Stimulated activated CD4-positive, alpha-beta T cell treated with anti-CD3 and anti-CD28 coated beads, Interleukin-2, amount 100 ng/mL, for 4 hours (primary cell): ENCODE measurements at places on chromosomes 7 and 10.

DNA sequence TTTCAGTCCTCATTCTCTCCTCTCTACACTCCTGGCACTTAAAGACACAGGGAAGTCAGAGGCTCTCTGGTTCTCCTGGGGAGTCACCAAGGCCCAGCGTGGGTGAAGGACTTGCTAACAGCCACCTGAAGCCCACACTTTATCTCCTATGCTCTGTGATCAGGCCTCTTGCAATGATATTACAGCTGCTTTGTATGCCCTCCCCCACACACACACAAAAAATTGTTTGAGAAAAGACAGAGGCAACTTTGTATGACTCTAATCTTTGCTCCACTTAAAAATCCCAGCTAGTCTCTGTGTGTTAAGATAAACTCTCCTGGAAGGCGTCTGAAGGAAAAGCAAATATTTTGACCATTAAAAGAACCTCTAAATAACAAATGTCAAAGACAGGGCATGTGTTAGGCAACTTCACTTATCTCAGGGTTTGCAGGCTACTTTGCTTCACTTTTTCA, 507.2 kb downstream of the TNS3 start:
- DNase-seq, result no peak

- no peak for DNase-seq
Observed at GRCh38 chr7:95899919-95900513, 127.7 kb downstream of the DYNC1I1 start.

DNA sequence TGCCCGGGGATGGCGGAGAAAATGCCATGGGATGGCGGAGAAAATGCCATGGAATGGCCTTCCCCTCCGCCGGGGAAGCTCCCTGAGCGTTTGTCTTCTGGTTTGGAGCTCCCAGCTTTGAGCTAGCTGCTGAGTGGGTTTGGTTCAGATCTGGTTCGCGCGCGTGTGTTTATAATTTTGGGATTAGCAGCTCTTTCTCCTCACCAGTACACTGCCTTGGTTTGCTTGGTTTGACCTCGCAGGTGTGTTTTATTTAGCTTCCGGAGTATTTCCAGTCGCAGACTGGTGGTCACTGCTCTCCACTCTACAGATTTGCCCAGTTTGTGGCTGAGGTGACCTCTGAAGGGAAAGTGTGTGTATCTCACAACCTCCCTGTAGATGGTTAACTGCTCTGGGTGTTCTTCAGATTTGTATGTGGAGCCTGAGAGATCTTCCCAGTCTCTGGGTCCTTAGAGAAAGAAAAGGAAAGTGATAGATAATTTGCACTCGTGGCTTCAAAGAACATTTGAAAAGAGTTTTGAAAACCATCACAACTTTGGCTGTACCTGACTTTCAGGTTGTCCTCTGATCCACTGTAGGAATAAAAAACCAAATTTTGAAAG, 597 bp downstream of the ZNF277 start:
- DNase-seq, result no peak

DNA sequence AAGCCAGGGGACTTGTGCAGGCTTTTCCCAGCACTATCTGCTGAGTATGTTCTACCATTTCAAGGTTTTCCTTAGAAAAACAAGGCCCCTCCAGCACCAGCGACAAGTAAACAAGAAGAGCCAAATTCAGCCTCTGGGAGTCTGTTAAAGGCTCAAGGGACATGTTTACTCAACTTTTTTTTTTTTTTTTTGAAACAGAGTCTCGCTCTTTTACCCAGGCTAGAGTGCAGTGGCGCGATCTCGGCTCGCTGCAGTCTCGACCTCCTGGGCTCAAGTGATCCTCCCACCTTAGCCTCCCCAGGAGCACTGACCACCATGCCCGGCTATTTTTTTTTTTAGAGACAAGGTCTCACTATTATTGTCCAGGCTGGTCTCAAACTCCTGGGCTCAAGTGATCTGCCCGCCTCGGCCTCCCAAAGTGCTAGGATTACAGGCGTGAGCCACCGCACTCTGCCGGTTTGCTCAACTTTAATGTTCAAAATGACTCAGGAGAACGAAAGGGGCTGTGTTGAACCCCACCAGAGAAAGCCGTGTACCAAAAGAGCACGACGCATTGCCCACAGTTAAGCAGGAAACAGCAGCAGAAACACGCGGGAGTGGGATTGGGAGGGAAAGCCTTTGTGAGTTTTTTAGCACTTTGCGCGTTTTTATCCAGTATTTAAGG, 772 bp downstream of the PRDX3 start:
- no peak for DNase-seq

- no peak for DNase-seq
Observed at GRCh38 chr7:18706670-18707069, 211.1 kb downstream of the HDAC9 start.

- DNase-seq, result no peak
Observed at GRCh38 chr10:98351831-98352402, 63.1 kb downstream of the PYROXD2 start.

GRCh38 chr10:89525556-89525955, 9.8 kb downstream of the SLC16A12 start:
- no peak for DNase-seq

DNA sequence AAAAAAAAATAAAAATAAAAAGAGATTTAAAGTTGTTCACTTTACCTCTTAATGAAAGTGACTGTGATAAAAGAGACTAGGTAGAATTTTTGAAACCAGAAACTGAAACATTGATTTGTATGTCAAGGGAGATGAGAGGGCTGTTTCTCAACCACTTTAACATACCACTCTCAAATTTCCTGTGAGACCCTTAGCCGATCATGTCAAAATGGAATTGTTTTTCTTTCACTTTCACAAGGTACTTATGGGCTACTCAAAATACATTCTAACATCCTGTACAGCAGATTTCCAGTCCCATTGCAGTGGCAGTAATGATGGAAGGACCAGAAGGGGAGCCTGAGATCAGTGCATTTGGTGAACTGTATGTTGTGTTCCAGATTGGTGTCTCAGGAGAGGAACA, 261.2 kb downstream of the PPP1R3A start:
- no peak for DNase-seq

DNA sequence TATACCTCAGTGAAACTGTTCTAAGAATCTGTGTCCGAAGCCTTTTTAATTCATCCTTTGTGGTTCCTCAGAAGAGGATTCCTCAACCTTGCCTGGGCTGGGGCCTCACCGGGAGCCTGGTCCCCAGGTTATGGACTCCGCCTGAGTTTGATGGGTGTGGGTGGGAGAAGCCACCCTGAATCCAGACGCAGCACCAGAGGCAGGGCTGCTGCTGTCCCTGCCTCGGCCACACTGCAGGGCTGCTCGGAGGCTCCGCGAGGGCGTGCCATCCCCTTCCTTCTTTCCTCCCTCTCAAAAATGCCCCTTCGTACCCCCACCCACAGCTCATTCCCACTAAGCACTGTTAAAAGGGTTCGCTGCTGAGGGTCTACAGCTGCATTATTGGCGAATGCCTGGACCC, 146.3 kb downstream of the ADARB2 start:
- DNase-seq, result no peak

GRCh38 chr7:92925876-92926696, 89.7 kb upstream of the CDK6 start:
- DNase-seq, result no peak

DNA sequence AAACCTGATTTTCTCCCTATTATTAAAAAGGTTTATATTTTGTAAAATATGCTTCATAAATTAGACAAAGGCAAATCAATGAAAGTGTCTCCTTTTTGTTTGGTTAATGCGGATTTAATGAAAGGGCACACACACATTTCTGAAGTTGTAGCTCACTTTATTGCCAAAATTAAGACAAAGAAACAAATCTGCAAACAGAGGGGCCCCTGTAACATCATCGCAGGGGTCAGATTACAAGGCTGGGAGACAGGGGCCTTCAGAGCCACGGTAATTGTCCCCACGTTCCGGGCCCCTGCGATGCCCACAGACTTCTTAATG, 22.4 kb downstream of the FGFBP3 start:
- DNase-seq, result no peak

- DNase-seq, result no peak
Observed at GRCh38 chr7:151757274-151757673, 119.6 kb downstream of the PRKAG2 start.

GRCh38 chr7:55237156-55237893, 127.8 kb upstream of the LANCL2 start:
- DNase-seq, result no peak

DNA sequence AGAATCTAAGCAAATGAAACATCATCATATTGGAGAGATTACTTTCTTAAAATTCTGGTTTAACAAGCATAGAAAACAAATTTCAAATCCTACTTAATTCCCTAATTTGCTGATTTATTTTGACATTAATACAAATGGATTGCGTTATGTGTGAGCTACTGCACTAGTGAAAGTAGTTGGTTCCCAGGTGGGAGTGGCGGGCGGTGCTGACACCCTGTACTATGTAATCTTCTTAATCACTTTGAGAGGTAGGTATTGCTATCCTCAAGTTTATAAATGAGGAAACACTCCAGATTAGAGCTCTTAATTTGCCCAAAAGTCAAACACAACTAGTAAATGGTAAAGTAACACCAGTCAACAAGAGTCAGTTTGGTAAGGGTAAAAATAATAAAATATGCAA, 131.1 kb downstream of the ELAPOR2 start:
- DNase-seq, result no peak

- no peak for DNase-seq
Observed at GRCh38 chr7:43501870-43502269, 81.0 kb upstream of the STK17A start.

DNA sequence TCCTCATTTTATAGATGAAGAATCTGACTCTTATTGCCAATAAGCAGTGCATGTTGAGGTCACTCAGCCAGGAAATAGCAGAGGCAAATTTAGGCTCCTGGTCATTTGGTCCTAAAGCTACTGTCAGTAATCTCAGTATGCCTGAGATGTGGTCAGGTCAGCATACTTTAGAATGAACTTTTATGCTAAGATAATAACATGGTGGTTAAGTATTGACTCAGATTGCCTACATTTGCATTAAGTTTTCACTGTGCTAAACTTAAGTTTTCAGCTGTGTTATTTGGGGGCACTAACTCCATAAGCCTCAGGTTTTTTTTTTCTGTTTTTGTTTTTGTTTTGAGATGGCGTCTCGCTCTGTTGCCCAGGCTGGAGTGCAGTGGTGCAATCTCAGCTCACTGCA, 35.9 kb upstream of the CCSER2 start:
- DNase-seq, result no peak

- DNase-seq, result no peak
Observed at GRCh38 chr10:22931948-22932347, 4.1 kb downstream of the ARMC3 start.

DNA sequence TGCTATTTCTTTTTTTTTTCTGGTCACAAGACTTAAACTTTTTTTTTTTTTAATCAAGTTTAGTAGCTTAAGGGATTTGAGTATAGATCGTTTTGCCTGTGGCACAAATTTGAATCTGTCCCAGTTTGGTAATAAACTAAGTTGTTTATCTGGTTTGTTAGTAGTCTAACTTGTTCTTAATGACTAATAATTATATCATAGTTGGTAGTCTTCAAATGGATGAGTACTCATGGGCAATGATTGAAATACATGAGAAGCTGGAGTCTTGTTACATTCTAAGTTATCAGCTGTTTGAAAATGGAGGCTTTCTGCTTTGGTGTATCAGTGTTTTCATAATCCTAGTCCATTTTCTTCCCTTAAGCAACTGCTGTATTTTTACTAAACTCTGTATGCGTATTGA, 12.3 kb downstream of the BTAF1 start:
- no peak for DNase-seq

- DNase-seq, result no peak
Observed at GRCh38 chr10:114110174-114110972, 63.6 kb downstream of the CCDC186 start.

DNA sequence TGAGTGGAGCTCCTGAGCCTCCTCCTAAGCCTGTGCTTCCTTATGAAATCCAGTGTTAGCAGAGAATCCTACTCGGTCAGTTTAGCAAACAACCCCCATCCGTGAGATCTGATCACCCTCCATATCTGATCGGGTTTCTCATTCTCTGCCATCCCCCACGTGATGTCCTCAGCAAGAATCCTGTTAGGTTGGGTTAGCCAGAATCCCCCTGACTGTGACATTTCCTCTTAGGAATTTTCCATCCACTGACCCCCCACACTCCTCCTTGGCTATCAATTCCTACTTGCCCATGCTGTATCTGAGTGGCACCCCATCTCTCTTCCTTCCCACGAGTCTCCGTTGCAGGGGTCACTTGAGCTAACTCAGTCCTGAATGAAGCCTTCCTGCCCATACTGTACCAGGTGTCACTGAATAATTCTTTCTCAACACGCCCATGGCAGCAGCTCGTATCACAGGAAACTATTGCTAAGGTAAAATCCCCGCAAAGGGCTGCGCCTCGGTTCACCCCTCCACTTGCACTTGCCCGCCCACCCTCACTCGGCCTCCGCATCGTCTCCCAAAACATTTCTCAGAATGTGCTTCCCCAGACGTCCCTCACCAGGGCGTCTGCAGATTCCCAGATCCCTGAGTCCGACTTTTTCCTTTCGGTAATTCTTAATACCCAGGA, 44.1 kb downstream of the MYOF start:
- no peak for DNase-seq

GRCh38 chr7:129108581-129108980, 35.9 kb upstream of the TSPAN33 start:
- DNase-seq, result no peak

- no peak for DNase-seq
Observed at GRCh38 chr7:158228986-158229385, 358.6 kb downstream of the PTPRN2 start.

GRCh38 chr10:55283031-55283430, 482.0 kb upstream of the PCDH15 start:
- DNase-seq, result no peak

GRCh38 chr10:18010050-18010449, 58.3 kb downstream of the SLC39A12 start:
- no peak for DNase-seq

DNA sequence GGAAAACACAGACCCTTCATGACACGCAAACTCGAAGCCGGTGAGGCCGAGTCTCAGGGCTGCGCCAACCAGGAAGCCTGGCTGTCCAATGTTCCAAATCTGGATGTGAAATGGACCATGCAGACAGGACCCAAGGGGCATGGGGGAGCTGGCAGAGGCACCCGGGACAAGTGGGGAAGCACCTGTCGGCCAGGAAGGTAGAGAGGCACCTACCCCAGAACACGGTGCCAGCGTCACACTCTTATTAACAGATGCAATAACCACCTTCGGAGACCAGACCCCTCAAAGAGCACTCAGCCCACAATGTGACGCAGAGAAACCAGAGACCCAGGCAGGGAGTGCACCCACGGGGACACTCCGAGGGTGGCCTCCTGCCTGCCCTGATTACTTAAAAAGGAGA, 88.3 kb upstream of the PDGFA start:
- DNase-seq, result no peak

DNA sequence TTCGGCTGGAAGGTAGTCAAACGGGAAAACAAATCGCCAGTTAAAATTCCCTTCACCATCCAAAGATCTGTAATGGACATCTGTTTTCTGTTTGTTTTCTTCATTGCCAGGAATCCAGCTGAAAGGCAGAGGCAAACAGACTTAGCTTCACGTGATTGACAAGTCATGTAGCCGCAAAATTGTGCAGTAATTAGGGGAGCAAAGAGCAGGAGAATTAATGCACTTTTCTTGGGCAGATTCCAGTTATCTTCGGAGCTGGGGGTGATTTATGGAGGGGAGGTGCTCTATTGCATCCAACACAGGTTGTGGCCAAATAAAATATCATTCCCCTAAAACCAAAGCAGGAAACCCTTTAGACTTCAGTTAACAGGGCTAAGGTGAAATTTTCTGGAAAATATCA, 162.2 kb downstream of the MYOF start:
- DNase-seq, result no peak

- no peak for DNase-seq
Observed at GRCh38 chr10:48890888-48891850, 48.5 kb downstream of the LRRC18 start.

- DNase-seq, result no peak
Observed at GRCh38 chr7:1459920-1460820, 900 bp upstream of the MICALL2 start.

- DNase-seq, result no peak
Observed at GRCh38 chr7:13508586-13508985, 480.9 kb downstream of the ETV1 start.
